ENCODE measurements at places on chromosomes 12 and 14.

DNA sequence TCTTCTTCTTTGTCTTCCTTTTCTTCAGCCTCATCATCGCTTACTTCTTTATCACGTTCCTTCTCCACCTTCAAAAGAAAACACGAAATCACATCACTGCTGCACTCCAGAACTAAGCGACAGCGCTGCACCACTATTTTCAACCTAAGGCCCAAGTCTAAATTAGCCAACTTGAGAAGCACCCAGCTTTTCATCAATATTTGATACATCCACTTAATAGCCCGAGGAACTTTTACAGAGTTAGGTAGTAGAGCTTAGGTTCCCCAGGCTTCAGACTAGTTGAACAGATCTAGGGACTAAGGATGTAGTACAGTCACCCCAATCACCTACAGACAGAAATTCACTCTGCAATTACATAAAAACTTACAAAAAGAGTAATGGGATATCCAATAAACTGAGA lies 1.9 kb downstream of the HSP90AA1 start:
- no peak for DNase-seq

- no peak for DNase-seq
Observed at GRCh38 chr12:19200261-19200660, 70.7 kb downstream of the PLEKHA5 start.

GRCh38 chr12:126347421-126347820 lies 1282.2 kb downstream of the AACS start:
- no peak for DNase-seq

DNA sequence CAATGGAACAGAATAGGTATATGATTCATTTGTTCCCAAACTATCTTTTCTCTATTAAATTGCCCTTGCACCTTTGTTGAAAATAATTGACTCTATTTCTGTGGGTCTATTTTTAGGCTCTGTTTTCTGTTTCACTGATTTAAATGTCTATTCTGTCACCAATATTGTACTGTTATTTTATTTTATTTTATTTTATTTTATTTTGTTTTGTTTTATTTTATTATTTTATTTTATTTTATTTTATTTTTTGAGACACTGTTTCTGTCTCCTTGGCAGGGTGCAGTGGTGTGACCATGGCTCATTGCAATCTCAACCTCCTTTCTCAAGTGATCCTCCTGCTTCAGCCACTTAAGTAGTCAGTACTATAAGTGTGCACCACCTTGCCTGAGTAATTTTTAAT lies 34.9 kb downstream of the OR4N2 start:
- no peak for DNase-seq

- no peak for DNase-seq
Observed at GRCh38 chr12:51405801-51406207, 14.6 kb upstream of the GALNT6 start.

DNA sequence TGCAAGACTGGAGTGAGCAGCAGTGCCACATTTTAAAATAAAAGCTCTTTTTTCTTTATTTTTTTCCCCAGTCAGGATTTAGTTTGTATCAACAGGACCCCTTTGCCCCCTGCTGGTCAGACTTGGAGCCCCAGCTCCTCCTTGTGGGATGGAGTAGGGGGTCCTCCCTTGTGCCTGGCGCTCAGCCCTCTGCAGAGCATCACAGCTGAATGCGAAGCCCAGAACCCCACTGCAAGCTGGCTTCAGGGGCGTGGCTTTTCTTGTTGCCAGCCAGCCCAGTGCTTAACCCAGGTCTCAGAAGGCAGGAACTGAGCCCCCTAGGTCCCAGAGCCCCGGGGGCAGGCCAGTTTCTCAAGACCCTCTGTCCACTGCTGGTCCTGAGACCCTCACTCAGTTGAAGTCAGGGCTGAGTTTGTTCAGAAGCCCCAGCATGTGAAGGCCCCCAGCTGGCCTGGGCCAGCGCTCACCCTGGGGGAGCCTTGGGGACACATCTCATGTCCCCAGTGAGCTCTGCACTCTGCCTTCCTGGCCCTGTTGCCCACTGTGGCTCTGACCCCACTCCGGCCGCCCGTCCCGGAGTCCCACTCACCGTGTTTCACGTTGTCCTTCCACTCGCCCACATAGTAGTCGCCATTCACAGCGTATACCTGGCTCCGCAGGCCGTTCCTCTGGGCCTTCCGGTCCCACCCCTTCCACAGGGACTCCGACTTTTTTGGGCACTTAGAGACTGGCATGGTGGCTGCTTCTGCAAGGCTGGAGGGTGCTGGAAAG lies 519 bp downstream of the MORN3 start:
- DNase-seq: no peak

DNA sequence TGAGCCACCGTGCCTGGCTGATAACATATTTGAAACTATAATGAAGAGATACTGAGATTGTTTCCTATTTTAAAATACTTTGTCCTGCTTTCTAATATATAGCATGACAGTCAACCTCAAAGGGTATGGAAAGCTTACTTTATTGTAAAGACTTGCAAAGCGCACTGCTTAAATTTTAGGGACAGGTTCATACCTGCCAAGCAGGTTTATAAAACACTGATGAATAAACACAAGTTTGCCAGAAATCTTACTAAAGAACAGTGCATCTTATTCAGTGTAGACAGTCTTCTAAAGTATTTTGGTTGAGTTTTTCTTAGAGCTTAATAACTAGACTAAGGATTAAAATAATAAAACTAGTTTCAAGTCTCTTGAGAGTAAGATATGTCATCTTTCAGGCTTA lies 4.8 kb downstream of the C12orf71 start:
- DNase-seq: no peak

- no peak for DNase-seq
Observed at GRCh38 chr14:100134586-100134985, 24.9 kb downstream of the DEGS2 start.

DNA sequence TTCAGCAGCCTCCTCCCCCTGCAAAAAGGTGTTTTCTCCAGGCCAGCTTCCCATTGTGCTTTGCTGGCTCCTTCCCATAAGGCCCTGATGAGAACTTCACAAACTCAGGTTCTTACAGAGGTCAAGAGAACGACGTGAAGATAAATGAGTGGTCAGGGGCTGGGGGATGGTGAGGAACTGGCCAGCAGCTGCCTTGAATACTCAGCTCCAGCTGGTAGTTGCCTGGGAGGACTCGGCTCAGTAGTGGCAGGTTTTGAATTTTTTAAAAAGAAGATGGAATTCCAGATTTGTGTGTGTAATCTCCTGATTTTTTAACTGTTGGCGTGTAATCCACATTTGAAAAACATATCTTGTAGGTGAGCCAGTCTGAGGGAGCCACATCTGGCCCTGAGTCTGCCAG lies 5.9 kb downstream of the DDX55 start:
- DNase-seq: no peak

- DNase-seq: no peak
Observed at GRCh38 chr12:89235189-89235993, 116.9 kb downstream of the DUSP6 start.

DNA sequence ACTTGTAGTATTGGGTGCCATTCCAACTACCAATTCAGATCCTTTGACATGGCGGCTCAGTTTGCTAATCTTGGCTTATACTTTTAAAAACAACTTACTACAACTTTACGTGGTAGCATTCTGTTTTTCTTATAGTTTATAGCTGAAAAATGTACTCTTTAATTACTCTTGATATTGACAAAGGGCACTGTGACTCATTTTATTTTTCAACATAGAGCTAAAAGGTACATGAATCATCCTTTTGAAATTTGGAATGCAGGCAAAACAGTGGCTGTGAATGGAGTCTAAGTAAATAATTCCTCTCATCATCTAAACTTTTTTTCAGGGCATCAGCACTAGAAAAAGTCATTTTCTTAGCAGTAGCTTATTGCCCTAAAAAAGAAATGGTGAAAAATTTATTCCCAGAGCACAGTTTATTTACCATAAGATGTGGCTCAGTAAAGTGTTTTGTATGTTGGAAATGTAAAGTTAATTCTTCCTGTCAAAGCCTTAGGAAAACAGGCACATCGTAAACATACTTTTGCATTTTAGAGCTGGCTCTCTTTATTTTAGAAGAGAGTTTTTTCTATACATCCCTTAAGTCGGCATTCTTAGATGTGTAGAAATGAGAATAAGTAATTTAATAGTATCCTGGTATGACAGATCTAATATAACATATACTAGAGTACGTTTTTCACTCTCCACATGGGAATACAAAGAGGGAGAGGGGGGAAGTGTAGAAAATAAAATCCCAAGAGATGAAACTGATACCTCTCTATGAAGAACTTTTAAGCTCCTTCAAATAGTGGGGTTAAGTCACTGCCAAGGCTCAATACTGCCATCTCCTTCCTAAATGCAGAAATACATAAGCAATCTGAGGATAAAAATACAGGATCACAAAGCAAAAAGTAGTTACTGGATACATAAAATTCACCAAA lies 55.2 kb downstream of the SLC25A21 start:
- DNase-seq: peak; percentile 34

GRCh38 chr14:84804895-84805294 lies 725.0 kb upstream of the FLRT2 start:
- DNase-seq: no peak

DNA sequence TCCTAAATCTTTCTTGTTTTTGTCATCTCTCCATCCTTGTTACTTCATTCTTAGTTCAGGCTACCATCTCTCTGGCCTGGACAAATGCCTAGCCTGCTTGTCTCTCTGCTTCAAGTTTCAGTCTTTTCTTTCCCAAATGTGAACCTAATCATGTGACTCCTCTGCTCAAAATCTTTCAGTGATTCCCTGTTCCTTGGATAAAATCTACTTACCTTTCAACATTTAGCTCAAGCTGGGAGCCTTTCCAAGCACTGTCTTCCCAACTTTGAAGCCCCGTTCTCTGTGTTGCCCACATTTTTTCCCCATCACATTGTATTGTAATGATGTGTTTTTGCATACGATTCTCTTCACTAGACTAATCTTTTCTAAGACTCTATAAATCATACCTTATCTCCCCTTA lies 24.7 kb downstream of the SLC7A8 start:
- no peak for DNase-seq
